ENCODE measurements at places on chromosomes 4 and X. TPM values are rescaled to one million over a fixed set of nuclear protein-coding genes. Genes with fewer than 3 reads are reported as not detected.
A peak's percentile ranks its signal among the peaks of the same experiment; 100 is the strongest.

GRCh38 chr4:60296386-60296785, 903.7 kb upstream of the ADGRL3 start:
- DNase-seq = no peak

DNA sequence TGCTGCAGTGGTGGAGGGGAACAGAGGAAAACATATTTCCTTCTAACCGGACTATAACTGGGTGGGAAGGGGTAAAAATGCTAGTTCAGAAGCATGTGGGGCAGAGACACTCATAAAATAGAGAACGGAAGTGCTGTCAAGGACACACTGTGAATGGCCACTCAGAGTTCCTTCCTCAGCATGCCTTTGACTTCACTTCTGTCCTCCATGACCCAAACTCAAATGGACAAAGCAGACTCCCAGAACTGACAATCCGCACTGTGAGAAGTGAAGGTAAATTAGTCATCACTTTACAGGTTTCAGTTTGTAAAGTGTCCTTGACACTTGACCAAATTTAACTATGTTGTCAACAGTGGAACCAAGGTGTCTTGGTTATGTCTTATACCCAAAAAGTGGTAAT, 30.2 kb upstream of the ELF2 start:
- no peak for DNase-seq

The TRO gene
- polyA plus RNA-seq = 60.0 TPM

GRCh38 chr4:80111276-80111675, 38.2 kb upstream of the ANTXR2 start:
- no peak for DNase-seq

DNA sequence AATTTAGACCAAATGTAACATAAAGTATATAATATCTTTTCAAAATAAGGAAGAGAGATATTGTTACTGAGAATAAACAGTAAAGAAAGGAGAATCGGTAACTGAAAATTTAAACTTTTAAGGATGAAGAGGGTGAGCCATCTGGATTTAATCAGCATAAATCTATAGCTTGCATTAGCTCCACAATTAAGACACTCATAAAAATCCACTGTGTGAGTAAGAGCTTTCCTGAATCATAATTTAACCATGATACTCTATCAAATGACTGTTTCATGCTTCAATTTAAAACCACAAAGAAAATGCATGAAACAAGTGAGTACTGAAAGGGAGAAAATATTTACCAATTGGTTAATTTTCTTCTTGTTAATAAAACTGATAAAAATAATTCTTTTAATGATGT, 951.5 kb upstream of the SLIT2 start:
- DNase-seq = no peak

GRCh38 chr4:184281231-184282139, 63.8 kb upstream of the ENPP6 start:
- no peak for DNase-seq

DNA sequence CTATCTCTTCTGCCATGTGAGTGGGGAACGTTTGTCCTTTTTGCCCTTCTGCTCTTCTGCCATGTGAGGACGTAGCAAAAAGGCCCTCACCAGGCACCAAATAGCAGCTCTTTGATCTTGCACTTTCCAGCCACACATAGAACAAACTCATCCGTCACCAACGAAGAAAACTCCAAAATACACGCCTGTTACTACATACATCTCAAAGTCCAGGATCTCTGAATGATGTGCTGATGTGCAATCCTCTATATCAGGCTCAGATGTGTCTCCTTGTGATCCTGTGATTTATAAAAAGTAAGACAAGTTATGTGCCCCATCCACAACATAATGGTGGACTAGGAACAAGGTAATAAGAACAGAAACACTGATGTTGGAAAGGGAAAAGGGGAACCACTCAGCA, 9.8 kb upstream of the TAB3 start:
- DNase-seq = no peak

- peak; percentile 29 for DNase-seq
These were observed 49.8 kb downstream of the SH3RF1 start for GRCh38 chr4:169220854-169221411.

GRCh38 chr4:163804001-163804400, 309.5 kb downstream of the TMA16 start:
- no peak for DNase-seq

The MAGEA10 gene
- polyA plus RNA-seq = not detected

The LRIT3 gene
- not detected for polyA plus RNA-seq

All from AG04450 (cell line).